ENCODE measurements at places on chromosomes 3 and 15.

- no peak for DNase-seq
These were observed 39.4 kb upstream of the PCSK6 start for GRCh38 chr15:101528917-101529299.

GRCh38 chr3:38327335-38328009 lies 19.1 kb upstream of the XYLB start:
- no peak for DNase-seq

DNA sequence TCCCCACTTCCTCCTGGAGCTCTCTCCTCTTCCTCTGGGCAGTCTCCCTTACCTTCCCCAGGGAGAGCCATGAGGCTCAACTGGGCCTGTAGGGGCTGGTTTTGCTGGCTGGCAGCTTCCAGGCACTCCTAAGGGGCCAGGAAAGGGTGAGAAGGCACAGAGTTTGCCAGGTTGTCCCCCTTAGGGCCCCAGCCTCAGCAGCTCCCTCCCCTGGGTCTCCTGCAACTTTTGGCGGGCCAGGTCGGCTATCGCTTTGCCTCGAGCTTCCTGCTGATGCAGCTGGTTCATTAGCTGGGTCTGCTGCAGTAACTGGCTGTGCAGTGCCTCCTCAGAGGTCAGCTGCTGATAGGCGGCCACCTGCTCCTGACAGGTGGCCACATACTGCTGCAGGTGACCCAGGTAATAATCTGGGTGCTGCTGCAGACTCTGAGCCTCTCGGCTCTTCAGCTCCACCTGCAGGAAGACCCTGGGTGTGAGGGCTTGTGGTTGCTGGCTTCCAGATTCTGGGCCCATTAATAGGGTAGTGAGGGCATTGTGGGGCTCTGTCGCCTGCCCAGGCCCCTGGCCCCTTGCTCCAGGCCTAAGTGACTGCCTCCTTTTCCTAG lies 29.7 kb upstream of the OR4F6 start:
- no peak for DNase-seq

DNA sequence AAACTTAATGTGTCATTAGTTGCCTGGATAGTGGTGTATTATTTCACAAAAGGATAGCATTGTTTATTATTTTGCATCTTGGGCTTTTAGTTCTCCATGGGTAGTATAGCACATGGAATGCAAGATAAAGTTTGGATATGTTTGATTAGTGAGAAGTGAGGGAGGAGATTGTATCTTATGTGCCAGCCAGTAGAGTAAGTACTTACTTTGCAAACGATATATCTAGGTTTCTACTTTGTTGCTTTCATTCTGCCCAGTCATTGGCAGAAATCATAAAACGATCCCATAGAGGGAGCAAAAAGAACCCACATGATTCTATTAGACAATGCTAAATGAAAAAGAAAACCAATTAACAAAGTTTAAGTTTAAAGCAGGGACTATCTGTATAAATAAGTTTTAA lies 105.3 kb downstream of the RARB start:
- no peak for DNase-seq
